ENCODE measurements at places on chromosomes 2 and 18.

GRCh38 chr2:216619411-216620393 lies 13.5 kb upstream of the IGFBP2 start:
- DNase-seq: no peak

DNA sequence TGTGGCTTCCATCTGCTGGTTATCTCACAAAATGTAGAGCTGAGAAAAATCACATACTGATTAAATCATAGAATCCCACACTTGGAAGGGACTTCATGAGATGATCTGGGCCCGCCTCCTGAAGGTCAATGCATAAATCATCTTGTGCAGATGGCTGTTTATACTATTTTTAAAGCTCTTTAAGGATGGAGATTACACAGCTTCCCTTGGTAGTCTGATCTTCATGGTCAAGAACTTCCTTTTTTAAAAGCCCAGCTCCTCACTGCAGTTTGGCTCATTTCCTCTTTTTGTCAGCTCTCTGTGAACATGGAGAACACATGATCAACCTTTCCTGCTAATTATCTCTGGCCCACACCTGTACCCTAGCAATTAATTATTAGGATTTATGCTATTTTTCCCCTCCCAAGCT lies 25.9 kb downstream of the GCG start:
- DNase-seq: peak; percentile 71

- DNase-seq: no peak
These were observed 124.4 kb downstream of the MAP4K4 start for GRCh38 chr2:101821828-101822458.

DNA sequence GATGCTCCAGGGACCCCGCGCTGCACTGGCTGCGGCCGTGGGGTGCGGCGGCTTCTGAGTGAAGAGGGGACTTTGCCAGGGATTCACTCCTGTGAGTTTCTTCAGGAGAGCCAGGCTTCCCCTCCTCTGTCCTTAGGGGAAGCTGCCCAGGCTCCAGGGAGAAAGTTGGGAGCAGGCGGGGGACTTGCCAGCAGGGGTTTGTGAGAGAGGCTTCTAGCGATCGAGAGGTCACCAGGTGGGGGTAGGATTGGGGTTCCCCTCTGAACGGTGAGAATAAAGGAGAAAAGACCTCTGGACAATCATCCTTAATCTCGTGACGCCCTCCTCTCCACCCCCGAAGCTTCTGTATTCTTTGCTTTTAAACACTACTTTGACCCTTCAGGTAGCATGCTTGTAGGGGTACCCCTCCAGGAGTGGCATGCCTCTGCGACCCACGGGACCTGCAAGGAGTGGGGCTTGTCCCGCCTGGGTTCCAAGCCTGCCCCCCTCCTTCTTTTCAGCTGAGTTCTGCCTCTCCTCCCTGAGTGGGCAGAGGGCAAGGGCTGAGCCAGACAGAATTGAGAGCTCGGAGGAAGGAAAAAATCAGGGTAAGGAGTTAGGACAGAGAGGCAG lies 601 bp downstream of the PROKR1 start:
- DNase-seq: no peak

GRCh38 chr2:218536804-218537494 lies 31.2 kb downstream of the USP37 start:
- no peak for DNase-seq

- no peak for DNase-seq
These were observed 66.1 kb upstream of the MBOAT2 start for GRCh38 chr2:9069543-9069942.

DNA sequence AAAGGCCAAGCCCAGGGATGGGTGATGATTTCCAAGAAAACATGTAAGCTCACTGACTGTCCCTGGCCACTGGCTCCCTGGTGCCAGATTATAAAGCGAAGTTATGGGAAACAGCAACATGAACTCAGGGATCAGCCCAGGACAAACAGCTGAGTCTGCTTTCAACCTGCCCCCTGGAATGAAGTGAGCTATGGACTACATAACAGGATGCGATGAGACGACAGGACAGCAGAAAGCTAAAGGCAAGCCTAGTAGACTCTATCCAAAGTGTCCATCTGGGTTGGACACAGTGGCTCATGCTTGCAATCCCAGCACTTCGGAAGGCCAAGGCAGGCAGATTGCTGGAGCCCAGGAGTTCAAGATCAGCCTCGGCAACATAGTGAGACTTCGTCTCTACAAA lies 16.6 kb upstream of the KCMF1 start:
- DNase-seq: no peak

GRCh38 chr2:178990533-178991241 lies 59.2 kb downstream of the CCDC141 start:
- peak; percentile 37 for DNase-seq

GRCh38 chr18:3418083-3418482 lies 31.9 kb upstream of the TGIF1 start:
- no peak for DNase-seq

DNA sequence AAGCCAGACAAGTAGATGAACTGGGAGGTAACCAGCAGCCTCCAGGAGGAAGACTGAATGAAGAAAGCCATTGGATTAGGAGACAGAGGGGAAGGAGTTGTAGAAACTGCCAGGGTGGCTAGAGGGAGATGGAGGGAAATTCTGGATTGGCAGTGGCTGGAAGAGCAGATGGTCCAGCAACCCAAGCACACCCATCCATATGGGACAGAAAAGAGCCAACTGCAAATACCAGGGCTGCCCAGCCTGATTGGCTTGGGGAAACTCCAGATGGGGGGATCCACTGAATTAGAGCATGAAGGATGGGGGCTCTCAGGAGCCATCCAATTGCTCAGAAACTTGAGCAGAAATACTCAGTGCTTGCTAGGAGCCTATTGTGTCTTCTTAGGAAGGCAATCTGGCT lies 173.5 kb upstream of the EPB41L3 start:
- no peak for DNase-seq

- no peak for DNase-seq
These were observed 175.7 kb downstream of the ICOS start for GRCh38 chr2:204112084-204112770.

DNA sequence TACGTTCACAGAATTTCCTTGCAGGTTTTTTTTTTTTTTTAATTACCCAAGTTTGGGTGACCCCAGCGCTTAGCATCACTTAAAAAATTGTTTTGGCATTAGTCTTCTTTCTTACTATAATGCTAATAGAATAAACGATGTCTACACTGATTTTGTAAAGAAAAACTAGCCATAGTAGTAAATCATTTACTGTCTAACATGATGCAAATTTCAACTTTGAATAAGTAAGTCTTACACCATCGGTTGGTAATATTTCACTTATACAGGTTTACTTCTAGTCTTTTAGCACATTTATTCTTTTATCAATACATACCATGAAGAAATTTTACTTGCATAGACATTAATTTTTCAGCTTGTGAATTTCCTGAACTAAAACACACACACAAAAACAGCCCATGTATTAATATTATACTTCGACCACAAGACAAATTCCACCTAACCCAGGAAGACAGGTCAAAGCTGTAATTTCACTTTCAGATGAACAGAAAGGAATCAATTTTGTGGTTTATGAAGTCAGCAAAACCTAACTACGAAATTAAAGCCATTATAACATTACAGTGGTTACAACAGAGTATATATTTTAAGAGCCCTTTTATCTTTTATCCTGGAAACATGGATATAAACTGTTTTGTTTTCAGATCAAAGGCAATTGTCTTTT lies 1.9 kb downstream of the YES1 start:
- peak; percentile 18 for DNase-seq

- peak; percentile 40 for DNase-seq
These were observed 4.2 kb upstream of the CLIP4 start for GRCh38 chr2:29110916-29111535.

GRCh38 chr18:4842751-4843150 lies 354.3 kb downstream of the AKAIN1 start:
- DNase-seq: no peak

- peak; percentile 60 for DNase-seq
These were observed 41.4 kb upstream of the RNU4ATAC start for GRCh38 chr2:121489284-121489683.

DNA sequence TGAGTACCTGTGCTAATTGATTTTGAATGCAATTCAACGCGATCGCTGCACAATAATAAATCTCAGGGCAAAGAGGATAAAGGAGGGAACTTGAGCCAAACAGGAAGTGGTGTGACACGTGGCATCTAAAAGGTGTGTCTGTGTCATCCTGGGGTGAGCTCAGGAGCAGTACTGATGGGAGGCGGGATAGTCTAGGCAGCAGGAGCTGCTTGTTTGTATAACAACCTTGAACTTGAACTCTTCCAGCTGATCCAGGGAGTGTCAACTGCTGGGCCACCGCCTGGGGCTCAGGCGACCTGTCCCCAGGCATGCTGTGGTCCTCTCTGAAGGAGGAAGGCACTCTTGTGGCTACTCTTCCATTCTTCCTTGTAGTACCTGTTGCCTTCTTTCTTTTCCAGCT lies 61.2 kb downstream of the BOD1L2 start:
- DNase-seq: no peak

DNA sequence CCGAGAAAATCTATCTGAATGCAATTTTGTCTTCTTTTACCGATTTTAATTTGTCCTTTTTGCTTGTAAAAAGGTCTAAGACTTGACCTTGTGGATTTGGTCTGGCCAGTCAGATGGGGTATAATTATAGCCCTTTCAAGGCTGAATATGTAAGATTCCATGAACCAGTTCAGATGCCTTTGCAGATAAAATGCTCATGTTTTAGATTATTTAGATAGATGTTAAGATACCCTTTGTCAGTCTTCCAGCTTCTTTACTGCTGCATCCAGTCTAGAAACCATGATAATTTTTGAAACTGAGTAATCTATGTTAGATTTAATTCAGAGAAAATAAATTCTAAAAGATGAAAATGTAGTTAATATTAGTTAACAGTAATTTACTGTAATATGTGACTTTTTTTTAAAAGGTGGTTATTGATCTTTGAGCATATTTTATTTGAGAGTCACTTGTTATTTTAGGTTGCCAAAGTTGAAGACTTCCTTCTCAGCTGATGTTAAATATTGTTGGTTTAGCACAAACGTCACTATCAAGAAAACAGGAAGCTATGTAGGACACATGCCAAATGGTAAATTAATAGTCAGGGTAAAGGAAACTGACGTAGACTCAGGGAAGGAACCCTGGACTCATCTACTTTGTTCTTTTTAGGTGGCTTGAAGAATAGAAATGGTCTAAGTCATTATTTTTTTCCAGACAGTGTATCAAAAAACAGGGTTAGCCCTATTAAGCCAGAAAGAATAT lies 29.8 kb downstream of the BABAM2 start:
- peak; percentile 16 for DNase-seq

DNA sequence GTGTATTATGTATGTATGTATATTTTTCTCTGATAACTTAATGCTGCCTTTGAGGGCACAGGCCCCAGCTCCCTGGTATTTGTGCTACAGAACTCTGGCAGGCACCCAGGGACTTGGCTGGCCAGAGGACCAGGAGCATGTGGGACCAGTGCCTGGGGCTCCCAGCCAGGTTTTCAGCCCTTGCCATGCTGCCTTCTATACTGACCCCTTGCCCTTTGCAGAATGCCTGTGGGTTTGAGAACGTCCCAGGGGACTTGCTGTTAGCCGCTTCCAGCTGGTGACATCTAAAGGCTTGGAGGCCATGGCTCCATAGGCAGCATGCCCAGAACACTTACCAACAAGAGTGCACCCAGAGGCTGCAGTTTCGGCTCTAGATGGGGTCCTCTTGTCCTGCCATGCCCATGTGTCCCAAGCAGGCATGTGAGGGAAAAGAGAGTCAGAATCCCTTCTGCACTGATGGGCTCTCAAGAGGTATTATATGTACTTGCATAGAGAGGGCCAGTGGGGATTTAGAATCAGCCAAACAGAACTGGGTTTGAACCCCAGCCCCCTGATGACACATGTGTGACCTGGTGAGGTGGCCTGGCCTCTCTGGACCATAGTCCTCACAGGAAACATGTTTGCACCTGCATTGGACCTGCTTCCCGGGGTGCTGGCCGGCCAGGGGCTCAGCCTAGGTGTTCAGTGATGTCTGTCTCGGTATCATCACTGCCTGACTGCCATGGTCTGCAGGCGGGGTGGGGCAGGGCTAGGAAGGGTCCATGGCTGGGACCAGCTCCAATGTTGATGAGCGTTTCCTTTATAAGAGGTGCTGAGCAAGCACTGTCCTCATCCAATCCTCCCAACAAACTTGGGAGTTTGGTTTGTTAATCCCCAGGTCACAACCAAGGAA lies 119.2 kb upstream of the FHL2 start:
- no peak for DNase-seq

DNA sequence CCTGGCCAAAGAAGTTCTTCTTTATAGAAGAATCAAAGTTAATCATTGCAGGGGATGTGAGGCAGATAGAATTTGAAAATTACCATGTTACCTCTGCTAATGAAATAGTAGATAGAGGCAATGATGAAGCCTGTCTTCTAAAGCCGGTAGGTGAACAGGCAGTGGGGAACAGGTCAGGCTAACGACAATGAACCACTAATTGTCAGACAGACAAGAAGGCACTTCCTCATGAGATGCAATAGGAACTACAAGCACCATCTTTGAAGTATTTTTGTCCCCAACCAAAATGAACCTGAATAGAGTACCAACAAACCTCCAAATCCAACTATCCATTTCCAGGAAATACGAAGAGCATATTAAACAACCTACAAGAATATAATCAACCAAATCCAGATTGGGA lies 41.6 kb upstream of the RAB31 start:
- no peak for DNase-seq

DNA sequence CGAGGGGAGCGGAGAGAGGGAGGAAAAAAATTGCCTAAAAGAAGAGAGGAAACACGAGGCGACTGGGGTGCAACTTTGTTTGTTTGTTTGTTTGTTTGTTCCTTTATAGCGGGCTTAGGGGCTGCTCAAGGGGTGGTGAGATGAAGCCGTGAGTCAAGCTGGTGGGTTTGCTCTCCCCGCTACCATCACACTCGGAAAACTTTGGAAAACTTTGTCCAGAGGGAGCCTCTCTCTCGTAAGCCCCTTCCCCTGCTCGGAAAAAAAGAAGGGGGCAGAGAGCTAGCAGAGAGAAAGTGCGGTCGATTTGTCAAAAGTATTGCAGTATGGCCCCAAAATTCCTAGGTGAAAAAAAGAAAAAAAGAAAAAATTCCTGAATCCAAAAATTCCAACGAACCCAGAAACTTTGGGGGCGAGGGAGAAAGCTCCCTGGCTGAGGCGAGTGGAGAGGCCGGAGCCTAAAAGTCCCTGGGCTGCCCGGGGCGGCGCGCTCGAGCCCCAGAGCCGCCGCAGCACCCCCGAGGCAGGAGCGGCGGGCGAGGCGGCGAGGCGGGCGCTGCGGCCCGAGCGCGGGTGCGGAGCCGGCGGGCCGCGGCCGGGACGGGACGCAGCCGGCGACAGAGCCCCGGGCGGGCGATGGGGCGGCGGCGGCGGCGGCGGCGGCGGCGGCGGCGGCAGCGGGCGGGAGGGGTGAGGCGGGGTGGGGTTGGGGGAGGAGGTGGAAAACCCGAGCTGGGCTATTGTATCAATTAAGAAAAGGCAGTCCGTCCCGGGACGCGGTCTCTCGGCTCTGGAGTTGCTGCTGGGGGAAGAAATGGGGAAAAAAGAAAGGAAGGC lies 558 bp upstream of the CYP26B1 start:
- DNase-seq: peak; percentile 30

GRCh38 chr2:7060631-7061449 lies 143.6 kb downstream of the RNF144A start:
- no peak for DNase-seq

All from RPMI8226 (cell line).